Large intestine (tissue), 12 donors: ENCODE measurements at places on chromosomes 1 and 21. TPM values are rescaled to one million over a fixed set of nuclear protein-coding genes. Genes with fewer than 3 reads are reported as not detected.

GRCh38 chr1:244865820-244866219 is 1.5 kb upstream of the HNRNPU start:
- DNase-seq = no peak

Gene FAM167B
- polyA plus RNA-seq = 2.8 TPM

GRCh38 chr1:27868932-27869718 is 3.2 kb upstream of the THEMIS2 start:
- DNase-seq = no peak

Gene FCRL5
- 0.09 TPM for polyA plus RNA-seq

DNA sequence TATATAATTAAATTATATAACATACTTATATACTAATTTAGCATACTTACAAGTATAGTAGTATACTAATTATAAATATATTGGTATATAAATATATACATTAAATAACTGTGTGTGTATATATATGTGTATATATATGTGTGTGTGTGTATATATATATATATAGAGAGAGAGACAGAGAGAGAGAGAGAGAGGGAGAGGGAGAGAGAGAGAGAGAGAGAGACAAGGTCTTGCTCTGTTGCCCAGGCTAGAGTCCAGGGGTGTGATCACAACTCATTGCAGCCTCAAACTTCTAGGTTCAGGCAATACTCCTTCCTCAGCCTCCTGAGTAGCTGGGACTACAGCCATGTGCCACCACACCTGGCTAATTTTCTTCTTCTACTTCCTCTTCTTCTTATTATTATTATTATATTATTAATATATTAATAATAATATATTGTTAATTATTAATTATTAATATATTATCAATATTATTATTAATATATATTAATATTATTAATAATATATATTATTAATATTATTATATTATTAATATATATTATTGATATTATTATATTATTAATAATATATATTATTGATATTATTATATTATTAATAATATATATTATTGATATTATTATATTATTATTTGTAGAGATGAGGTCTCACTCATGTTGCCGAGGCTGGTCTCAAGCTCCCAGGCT is 185.5 kb downstream of the CRB1 start:
- DNase-seq = no peak

Gene SPRR2F
- 1.3 TPM for polyA plus RNA-seq

DNA sequence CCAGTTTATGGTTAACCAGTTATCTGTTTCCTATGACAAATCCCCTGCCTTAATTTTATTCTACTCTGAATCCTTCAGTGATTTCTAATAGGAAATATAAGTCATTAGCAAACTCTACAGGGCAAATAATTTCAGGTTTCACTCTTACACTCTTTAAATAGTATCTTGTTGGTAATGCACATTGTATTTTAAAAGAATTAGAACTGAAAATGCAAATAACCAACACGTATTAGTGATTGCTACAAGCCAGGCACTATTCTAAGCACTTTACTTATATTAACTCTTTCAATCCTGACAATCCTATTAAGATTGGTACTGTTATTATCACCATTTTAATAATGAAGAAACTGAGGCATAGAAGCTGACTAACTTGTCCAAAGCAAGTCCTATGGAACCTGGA is 48.3 kb upstream of the LHX8 start:
- no peak for DNase-seq

GRCh38 chr1:74012583-74012982 is 185.4 kb downstream of the LRRIQ3 start:
- no peak for DNase-seq

DNA sequence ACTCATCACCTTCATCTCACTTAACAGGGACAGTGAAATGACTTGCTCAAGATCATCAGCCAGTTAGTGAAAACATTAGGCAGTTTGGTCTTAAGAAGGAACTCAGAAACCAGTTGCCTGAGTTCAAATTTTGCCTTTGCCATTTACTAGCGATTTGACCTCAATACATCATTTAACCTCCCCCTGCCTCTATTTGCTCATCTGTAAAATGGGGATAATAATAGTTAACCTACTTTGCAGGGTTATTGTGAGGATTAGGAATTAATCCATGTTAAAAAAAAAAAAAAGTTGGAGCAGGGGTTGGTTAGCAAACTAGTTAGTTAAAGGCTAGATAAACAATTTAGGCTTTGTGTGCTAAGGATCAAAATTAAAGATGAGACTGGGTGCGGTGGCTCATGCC is 10.6 kb upstream of the TACSTD2 start:
- no peak for DNase-seq

GRCh38 chr1:154970631-154971340 is at the start of gene SHC1:
TSS of gene SHC1 (minus strand) at chr1:154970747. CDS start at chr1:154970526, 221 bp downstream.
- DNase-seq = peak; percentile 84

DNA sequence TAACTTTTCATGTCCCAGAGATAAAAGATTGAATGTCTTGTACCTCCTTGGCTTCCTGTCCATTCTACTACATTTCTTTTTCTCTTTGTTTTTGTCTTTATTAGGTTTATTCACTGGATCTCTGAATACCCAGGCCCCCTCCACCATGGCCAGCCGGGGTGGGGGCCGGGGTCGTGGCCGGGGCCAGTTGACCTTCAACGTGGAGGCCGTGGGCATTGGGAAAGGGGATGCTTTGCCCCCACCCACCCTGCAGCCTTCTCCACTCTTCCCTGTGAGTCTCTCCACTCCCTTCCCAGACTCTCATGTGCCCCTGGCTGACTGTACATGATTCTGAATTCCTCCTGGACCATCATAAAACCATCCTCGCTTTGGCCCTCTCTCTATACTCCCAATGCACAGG is 10.2 kb downstream of the POLR3GL start:
- DNase-seq = no peak

GRCh38 chr1:183588827-183589226 is 1.4 kb downstream of the NCF2 start:
- peak; percentile 56 for DNase-seq

Gene NOS1AP
- 2.7 TPM for polyA plus RNA-seq

- DNase-seq = no peak
Observed at GRCh38 chr1:30295266-30295665, 428.1 kb downstream of the MATN1 start.

DNA sequence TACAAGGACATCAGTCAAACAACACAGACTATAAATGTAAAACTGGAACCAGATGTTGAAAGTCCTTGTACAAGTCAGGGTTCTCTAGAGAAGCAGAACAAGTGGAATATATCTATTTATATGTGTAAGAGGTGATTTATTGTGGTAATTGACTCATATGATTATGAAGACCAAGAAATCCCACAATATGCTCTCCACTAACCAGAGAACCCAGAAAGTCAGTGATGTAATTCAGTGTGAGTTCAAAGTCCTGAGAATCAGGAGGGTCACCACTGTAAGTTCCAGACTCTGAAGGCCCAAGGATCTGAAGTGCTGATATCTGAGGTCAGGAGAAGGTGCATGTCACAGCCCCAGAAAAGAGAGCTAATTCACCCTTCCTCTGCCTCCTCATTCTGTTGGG is 57.0 kb downstream of the LRRC53 start:
- no peak for DNase-seq

DNA sequence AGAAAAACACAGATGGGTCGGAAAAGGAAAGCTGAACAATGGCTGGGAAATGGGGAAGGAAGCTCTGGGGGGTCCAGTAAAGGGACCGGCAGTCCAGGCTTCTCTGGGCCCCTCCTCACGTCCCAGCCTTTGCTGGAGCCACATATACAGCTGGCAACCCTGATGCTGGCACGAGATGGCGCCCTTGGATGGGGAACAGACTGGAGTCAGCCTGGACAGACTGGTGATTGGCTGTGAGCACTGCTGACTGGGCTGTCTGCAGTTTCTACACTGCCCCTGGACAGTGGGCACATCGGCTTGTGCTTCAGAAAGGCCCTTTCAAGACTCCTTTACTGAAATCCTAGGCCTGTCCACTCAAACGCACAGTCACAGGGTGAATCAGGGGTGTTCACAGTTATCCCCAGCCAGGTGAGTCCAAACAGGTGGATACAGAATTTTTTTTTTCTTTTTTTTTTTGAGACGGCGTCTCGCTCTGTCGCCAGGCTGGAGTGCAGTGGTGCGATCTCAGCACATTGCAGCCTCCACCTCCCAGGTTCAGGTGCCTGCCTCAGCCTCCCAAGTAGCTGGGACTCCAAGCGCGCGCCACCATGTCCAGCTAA is 31.1 kb upstream of the ZBTB40 start:
- DNase-seq = peak; percentile 57
